ENCODE measurements at places on chromosomes 1 and 21. TPM values are rescaled to one million over a fixed set of nuclear protein-coding genes. Genes with fewer than 3 reads are reported as not detected.

PMF1 gene
- 52.6 TPM for total RNA-seq

EPHX1 gene
- 44.6 TPM for total RNA-seq

- no peak for DNase-seq
Observed at GRCh38 chr21:45370575-45370974, 34.4 kb upstream of the COL18A1 start.

- no peak for DNase-seq
Observed at GRCh38 chr1:94554580-94554979, 13.0 kb upstream of the F3 start.

DNA sequence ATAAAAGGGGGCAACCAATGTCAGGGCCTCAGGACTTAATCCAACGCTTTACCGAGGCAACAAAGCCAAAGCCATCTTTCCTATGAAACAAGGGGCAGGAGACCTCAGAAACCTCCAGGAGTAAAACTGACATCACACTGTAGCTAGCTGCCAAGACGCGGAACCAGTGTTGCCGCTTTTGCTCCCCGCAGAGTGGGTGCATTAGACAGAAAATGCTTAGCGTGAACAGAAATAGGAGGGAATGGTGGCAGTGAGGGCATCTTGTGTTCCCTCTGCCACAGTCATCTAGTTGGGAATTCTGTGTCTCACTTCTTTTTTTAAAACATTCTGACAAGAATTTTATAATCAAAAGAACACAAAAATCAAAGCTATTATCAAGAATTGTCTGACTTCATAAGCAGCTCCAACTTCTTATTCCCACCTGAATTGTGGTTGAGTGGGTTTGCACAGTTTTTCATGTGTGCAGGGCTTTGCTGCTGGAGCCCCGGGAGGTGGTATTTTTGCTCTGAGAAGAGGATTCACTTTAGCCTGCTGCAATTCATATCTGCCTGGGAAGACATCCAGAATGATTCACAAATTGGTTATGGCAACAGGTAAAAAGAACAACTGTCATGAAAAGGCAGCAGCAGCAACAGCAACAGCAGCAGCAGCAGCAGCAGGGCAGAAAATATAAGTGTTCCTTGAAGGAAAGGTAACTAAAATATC, 82.2 kb upstream of the DIRAS3 start:
- DNase-seq = no peak

DNA sequence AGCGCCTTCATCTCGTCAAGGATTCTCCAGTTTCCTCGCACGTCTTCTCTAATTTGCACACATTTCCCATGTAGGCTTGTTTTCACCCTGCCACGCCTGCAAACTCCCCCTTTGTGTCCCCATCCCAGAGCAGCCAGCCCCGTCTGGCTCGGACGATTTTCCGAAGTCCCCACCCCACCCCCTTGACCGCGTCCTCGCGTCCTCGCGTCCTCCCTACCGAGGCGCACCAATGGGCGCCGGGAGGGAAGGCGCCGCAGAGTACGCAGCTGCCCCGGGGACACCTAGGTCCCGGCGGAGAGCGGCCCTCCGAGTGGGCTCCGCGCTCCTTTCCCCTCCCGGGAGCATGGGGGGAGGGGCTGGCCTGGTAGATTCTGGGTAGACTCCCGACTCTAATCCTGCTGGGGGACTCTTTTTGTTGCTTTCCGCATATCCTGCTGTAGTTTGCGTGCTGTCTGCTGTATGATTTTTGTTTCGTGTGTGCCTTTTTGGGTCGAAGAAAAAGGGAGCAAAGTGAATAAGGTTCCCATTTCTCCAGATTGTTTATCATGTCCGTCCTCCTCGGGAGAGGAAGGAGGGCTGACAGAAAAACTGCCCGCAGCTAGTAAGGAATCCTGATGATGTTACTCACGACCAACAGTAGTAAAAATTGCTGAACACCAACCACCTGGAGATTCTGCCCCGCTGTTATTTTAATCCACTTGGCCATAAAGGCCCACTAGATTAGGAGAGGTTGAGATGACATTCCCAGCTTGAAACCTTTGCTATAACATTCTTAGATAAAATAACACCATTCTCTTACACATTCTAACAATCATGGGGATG, 1.5 kb downstream of the CACHD1 start:
- no peak for DNase-seq
